GM20000 (cell line): ENCODE measurements at places on chromosomes 3 and 15.

- DNase-seq, result no peak
Measured at GRCh38 chr15:64146041-64146440, 5.5 kb upstream of the SNX22 start.

DNA sequence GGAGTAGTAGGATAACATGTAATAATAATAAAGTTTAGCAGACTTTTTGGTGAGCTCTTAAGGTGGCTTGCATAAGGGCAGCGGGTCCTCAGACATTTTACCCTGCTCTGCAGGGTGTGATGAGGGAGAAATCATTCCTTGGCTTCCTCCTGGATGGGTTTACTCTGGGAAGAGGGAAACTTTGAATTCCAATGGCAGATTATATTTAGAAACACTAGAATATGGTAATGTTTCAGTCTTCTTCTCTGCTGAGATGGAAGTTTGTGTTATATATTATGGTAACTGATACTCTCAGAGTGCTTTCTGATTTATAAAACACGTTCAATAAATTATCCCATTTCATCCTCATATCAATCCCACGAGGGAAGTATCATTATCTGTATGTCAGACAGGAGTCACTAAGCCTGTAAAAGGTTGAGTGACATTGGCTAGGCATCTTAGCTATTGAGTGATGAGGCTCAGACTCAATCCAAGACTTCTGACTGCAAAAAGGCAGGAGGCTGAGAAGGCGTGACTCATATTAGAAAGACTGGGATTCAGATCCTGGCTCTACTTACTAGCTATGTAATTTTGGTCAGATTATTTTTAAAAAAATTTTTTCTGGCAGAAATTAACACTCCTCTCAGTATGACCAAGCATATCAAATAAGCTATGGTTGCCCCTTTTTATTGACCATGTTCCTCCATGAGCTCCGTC, 19.3 kb downstream of the PDIA5 start:
- DNase-seq, result no peak

DNA sequence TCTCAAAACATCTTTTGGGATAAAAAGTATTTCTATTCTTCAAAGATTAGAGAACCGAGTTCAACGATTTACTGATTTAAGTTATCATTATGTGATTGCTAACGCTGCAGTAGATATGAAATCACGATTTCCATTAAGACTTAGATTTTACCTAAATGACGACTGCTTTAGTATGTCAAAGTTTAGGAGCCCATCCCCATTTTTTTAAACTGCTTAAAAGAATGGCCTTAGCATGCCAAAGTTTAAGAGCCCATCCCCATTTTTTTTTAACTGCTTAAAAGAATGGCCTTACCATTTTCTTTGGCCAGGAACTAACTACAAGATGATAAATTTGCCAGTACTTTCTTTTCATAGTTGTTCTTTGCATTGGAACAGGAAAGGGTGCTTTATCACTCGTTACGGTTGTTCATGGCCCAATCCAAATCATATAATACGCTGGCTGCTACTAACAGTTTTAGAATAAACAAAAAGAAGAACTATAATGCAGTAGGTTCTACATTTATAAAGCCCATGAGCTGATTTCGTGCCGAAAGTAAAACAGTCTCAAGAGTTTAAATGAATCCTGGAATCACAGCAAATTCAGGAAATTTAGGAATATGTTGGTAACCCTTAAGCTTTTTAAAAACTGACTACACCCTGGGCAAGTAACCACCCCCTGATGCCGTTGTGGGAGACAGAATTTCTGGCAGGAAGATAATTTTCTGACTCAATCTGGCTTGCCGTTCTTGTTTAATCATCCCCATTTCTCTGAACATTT, 869 bp upstream of the TSC22D2 start:
- no peak for DNase-seq

DNA sequence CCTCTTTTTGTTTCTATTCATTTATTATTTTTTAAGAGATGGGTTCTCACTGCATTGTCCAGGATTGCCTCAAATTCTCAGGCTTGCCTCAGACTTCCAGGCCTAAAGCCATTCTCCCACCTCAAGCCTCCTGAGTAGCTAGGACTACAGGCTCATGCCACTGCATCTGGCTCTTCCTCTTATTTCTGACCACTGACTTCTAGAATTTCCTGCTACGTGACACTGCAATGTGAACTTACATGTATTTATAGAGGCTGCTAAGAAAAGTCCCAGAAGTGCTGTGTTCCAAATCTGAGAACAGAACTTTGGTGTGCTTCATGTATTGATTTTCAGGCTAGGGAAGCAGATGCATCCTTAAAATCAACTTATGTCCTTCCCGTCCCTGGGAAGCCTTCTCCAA, 407.4 kb downstream of the RSL24D1 start:
- no peak for DNase-seq

DNA sequence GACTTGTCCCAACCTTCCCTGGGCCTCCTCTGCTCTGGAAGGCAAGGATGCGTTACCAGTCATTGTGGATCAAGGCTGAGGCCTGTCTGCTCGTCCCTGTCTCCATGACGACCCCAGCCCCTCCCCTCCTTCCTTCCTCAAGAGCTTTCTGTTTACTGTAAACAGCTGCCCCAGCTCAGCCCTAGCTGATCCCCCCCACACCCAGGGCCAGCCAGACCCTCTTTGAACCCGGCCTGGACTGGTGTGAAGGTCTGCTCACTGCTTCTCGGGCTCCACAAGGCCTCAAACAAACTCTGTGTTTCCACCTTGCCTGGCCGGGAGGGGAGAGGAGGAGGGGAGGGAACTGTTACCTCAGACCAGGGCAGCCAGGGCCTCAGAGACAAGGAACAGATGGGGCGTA, 16.9 kb downstream of the VPS18 start:
- no peak for DNase-seq
